ENCODE measurements at places on chromosomes 11 and 22.

GRCh38 chr22:50190182-50190940, 4.6 kb downstream of the TRABD start:
- DNase-seq, result no peak

- DNase-seq, result no peak
Observed at GRCh38 chr22:37954686-37955085, 1.2 kb downstream of the POLR2F start.

DNA sequence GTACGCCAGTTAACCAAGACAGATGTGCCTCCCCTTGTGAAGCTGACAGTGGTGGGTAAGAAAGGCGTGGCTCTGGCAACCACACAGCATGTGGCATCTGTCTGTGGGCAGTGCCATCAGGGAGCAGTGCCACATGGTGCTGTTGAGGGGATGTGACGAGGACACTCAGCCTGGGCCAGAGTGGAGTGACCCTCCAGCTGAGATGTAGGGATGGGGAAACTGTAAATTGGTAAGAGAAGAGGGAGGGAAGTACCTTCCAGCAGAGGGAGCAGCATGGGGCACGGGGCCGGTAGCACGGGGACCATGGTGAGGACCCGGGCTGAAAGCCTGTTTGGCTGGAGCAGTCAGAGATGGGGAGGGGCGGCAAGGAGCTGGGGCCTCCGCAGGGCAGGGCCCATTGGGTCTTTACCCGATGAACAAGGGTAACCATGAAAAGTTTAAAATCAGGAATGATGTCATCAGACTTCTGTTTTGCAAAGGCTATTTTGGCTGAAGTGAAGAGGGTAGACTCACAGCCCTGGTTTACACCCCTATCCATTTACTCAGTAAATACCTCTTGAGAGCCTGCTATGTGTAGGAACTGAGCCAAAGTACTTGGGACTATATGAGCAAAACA, 10.4 kb downstream of the TMPRSS6 start:
- no peak for DNase-seq

DNA sequence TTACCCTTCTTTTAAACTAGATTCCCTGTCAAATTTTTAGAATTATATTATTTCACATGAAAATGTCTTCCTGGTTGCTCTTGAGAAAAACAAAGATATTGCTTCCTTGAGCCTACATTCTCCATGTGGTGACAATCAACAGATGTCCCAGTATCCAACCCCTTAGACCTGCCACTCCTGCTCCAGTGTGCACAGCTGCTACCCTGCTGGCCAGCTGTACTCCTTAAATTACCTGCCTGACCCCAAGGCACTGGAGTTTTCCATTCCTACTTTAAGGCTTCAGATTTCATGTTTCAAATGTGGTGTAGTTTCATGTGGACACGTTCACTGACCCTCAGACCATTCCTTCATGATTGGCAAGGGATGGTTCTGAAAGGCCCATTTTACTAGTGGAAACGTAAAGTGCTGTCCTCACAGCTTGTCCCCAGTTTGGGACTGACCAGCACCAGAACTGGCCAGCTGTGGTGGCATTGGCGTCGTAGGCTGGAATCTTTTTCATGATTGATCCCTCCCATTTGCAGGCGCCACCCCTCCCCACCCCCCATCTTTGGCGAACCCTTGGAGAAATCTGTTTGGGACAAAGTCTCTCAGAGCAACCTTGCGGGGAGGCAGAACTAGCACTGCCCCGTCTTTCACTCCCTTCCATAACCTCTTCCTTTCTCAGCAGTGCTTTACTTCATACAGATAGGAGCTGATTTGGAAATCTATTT, 123.5 kb downstream of the DBX1 start:
- no peak for DNase-seq

DNA sequence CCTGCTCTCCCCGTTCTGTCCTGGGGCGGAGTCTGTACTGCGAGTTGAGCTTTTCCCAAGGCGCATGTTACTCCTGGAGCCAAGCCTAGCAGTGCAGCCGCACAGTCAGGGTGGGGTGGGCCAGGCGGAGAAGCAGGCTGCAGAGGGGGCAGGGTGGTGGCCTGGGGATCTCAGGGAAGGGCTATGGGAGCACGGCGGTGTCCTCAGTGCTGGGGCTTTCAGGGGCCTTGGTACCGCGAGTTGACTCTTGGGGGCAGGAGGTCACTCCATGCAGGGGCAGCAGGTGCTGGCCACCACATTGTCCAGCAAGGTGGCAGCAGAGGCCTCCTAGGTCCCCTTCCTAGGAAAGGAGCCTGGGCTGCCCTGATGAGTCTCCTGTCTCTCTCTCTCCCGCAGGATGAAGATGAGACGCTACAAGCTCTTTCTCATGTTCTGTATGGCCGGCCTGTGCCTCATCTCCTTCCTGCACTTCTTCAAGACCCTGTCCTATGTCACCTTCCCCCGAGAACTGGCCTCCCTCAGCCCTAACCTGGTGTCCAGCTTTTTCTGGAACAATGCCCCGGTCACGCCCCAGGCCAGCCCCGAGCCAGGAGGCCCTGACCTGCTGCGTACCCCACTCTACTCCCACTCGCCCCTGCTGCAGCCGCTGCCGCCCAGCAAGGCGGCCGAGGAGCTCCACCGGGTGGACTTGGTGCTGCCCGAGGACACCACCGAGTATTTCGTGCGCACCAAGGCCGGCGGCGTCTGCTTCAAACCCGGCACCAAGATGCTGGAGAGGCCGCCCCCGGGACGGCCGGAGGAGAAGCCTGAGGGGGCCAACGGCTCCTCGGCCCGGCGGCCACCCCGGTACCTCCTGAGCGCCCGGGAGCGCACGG, 14.9 kb upstream of the MIEF1 start:
- DNase-seq, result no peak

DNA sequence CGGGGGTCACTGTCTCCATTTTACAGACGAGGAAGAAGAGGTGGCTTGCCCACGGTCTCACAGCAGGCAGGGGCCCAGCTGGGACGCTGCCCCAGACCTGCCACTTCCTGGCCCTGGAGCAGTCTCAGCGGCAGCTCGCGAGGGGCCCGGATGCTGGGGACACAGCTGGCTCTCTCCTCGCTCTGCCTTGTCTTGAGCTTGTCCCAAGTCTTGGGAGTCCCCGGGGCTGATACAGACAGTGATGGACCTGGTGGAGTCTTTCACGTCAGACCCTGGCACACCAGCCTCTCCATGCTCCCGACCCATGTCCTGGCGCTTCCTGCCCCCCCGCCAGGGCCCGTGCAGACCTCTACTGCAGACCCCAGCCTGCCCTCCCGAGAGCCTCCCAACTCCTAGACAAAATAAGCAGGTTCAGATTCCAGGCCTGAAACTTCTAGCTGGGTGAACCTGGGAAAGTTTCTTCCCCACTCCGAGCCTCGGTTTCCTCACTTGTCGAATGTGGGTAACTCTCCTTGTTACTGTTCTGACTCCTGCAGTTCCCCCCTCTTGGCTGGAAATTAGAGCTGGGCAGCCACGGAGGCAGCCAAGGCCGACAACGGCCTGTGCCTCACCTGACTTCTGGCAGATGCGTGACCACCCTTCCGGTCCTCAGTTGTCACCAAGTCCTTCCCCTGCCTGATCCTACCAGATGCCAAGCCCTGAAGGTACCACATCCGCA, 145.4 kb downstream of the CACNA1I start:
- DNase-seq, result no peak
